ENCODE measurements at places on chromosomes 1 and 21. TPM values are rescaled to one million over a fixed set of nuclear protein-coding genes. Genes with fewer than 3 reads are reported as not detected.

GRCh38 chr1:24557711-24558131 is 1.8 kb downstream of the NCMAP start:
- no peaks in the 10 kb centered on the region for H3K4me1 ChIP-seq
- no peaks in the 10 kb centered on the region for H3K36me3 ChIP-seq
- H3K27ac ChIP-seq, result peak overlapping the region; percentile 45
- no peaks in the 10 kb centered on the region for H3K27me3 ChIP-seq
- DNase-seq, result peak; percentile 19
- no peak overlapping the region for H3K4me3 ChIP-seq

DNA sequence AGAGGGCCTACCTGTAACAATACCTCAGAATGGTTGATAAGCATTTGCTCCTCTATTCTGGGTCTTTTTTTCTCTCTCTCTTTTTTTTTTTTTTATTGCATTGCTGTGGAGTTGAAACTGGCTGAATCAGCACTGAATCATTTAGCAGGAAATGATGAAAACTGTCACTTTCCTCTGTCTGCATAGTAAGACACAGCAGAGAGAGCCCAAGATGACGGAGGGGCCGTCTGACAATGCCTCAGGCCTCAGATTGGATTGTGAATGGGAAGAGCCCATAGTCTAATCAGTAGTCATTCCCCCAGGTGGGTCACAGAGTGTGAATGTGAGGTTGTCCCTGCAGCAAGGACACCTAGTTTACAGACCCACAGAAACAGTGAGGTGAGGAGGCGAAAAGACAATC is 193.2 kb upstream of the PLXNA2 start:
- H3K36me3 ChIP-seq, result no peaks in the 10 kb centered on the region
- DNase-seq, result no peak
- no peaks in the 10 kb centered on the region for H3K4me1 ChIP-seq
- H3K4me3 ChIP-seq, result no peak overlapping the region
- no peak overlapping the region for H3K27ac ChIP-seq

DNA sequence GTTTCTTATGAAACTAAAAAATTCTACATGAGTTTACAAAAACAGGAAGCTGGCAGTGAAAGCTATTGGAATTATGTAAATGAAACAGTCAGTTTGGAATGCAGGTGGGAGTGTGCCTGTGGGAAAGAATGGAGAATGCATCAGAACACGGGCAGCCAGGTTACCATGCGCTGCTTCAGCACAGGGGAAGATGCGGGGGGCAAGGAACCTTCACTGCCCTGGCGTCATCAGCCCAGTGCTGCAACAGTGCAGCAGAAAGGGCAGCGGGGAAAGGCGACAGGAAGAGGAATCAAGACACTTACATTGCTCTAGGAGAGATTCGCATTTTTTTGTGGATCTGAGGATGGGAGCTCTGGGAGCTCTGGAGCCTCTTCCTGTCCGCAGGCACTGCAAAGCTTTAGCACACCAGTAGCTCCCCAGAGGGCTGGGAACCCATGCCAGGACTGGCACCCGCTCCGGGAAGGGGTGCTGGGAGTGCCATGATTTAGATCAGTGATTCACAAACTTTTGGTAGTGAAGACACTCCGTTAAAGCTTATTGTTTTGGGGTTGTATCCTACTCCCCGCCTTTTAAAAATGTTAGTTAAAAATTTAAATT is 64.1 kb upstream of the WDR26 start:
- H3K4me1 ChIP-seq, result peaks cover 30% of the 10 kb centered on the region
- H3K4me3 ChIP-seq, result peak overlapping the region; percentile 32
- DNase-seq, result peak; percentile 67
- peak overlapping the region; percentile 93 for H3K27ac ChIP-seq
- no peaks in the 10 kb centered on the region for H3K27me3 ChIP-seq

DNA sequence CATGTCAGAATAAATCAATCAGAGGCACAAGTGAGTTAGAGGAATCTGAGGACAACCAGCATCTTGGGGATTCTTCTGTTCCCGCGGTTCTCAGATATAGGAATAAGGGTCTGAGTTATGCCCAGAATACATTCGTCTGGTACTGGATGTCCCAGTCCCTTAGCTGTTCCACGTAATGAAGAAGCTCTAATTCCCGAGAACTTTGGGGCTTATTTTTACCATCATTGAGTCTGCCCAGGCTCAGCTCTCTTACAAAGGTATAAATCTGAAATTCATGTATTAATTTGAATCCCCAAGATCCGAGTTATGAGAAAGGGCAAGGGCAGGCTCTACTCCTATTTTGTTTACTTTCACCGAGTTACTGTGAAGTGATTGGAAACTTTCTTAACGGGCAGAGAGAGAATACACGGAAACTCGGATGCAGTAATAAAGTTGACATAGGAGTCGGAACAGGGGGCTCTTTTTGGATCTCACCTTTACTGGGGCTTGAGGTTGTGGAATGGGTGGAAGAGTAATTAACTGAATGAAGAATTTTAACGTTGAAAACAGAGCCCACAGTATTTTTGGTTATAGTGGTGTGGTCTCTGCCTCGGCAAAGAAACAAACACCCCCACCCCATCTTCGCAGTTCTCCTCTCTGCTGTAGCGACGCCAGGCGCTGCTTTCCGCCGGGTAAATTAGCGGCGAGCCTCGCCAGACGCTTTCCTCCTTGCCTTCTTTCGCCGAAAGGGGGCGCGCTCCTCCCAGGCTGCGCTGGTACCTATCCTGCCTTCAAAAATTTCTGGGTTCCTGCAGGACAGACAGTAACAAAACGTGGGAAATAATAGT is 7.1 kb downstream of the PRRX1 start:
- peak overlapping the region; percentile 30 for H3K4me3 ChIP-seq
- no peaks in the 10 kb centered on the region for H3K4me1 ChIP-seq
- H3K27ac ChIP-seq, result no peak overlapping the region
- no peaks in the 10 kb centered on the region for H3K27me3 ChIP-seq

The SH3BGR gene
- 6.3 TPM for total RNA-seq

DNA sequence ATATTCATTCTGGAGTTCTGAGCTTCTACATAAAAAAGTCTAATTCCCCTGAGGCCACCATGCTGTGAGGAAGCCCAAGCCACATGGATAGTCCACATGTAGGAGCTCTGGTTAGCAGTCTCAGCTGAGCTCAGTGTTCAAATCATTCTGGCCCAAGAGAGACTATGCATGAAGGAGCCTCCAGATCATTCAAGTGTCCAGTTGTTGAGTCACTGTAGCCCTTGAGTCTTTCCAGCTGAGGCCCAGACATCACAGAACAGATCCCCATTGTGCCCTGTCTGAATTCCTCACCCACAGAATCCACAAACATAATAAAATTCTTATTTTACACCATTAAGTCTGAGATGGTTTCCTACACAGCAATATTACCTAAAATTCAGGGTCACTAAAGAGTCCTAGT is 107.0 kb upstream of the NGF start:
- H3K27ac ChIP-seq, result no peak overlapping the region
- DNase-seq, result no peak
- no peaks in the 10 kb centered on the region for H3K36me3 ChIP-seq

- no peak overlapping the region for H3K4me3 ChIP-seq
- H3K27me3 ChIP-seq, result no peaks in the 10 kb centered on the region
- no peaks in the 10 kb centered on the region for H3K4me1 ChIP-seq
- H3K36me3 ChIP-seq, result no peaks in the 10 kb centered on the region
- H3K27ac ChIP-seq, result no peak overlapping the region
These were observed 33.4 kb upstream of the PRKACB start for GRCh38 chr1:84110629-84111028.

The VASH2 gene
- 4.0 TPM for total RNA-seq

The ERICH3 gene
- total RNA-seq, result 2.0 TPM

The ZBTB21 gene
- total RNA-seq, result 15.2 TPM

DNA sequence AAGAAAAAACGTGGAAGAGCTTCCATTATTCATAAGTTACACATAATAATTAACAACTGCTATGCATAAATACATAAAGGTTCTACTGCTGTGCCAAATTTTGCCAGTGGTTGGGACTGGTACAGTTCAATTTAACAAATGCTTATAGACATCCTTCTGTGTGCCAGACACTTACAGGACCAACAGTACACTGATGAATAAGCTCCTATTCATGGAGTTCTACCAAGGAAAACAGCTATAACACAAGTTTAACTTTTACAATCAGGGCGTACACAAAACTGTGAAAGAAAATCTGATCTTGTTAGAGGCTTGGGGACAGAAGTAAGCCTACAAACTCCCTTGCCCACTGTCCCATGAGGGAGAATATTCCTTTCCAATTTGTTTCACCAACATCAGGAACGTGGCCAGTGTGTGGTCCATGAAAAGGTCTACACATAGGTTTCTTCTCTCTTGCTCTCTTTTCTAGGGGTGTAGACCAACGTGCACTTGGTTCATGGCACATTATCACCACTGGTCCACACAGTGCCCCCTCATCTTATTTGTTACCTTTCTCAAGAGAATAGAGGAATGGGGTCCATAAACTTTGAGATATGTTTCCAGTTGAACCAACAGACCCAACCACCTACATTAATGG is 10.1 kb downstream of the NRIP1 start:
- H3K4me3 ChIP-seq, result no peak overlapping the region
- no peak overlapping the region for H3K27ac ChIP-seq
- no peaks in the 10 kb centered on the region for H3K36me3 ChIP-seq

- H3K4me1 ChIP-seq, result no peaks in the 10 kb centered on the region
- H3K27ac ChIP-seq, result no peak overlapping the region
- peak; percentile 58 for DNase-seq
These were observed 23.4 kb upstream of the TSPAN2 start for GRCh38 chr1:115112496-115113375.

- DNase-seq, result no peak
- no peaks in the 10 kb centered on the region for H3K36me3 ChIP-seq
- H3K4me3 ChIP-seq, result no peak overlapping the region
These were observed 46.6 kb downstream of the LPAR3 start for GRCh38 chr1:84846387-84846786.

GRCh38 chr1:101312147-101312546 is 75.3 kb downstream of the S1PR1 start:
- no peak overlapping the region for H3K4me3 ChIP-seq
- DNase-seq, result no peak
- H3K4me1 ChIP-seq, result no peaks in the 10 kb centered on the region
- H3K36me3 ChIP-seq, result no peaks in the 10 kb centered on the region
- H3K27me3 ChIP-seq, result no peaks in the 10 kb centered on the region
- H3K27ac ChIP-seq, result no peak overlapping the region

The FYB2 gene
- total RNA-seq, result 11.3 TPM

DNA sequence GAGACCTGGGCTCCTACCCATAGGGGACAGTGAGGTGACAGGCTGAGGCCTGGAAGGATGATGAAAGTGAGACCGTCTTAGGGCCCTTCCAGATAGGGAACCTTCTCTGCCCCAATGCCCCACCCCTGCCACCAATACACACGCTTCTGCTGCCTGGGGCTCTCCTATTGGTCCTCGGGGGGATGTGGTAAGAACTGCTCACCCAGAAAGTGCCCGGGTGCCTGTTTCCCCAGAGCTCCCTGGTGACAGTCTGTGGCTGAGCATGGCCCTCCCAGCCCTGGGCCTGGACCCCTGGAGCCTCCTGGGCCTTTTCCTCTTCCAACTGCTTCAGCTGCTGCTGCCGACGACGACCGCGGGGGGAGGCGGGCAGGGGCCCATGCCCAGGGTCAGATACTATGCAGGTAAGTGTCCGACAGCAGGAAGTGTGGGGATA is 948 bp downstream of the SEMA4A start:
- no peaks in the 10 kb centered on the region for H3K27me3 ChIP-seq
- H3K4me3 ChIP-seq, result no peak overlapping the region
- H3K27ac ChIP-seq, result peak overlapping the region; percentile 25
- no peak for DNase-seq
- peaks cover 6% of the 10 kb centered on the region for H3K4me1 ChIP-seq

GRCh38 chr21:40769231-40769630 is 77.7 kb downstream of the DSCAM start:
- no peak for DNase-seq
- H3K27me3 ChIP-seq, result no peaks in the 10 kb centered on the region
- H3K4me3 ChIP-seq, result no peak overlapping the region
- no peaks in the 10 kb centered on the region for H3K36me3 ChIP-seq
- H3K4me1 ChIP-seq, result no peaks in the 10 kb centered on the region
- H3K27ac ChIP-seq, result no peak overlapping the region

- peak overlapping the region; percentile 34 for H3K27ac ChIP-seq
- H3K4me1 ChIP-seq, result peaks cover 6% of the 10 kb centered on the region
- no peaks in the 10 kb centered on the region for H3K27me3 ChIP-seq
These were observed 25.4 kb downstream of the EGLN1 start for GRCh38 chr1:231396643-231397042.

The PLA2G2F gene
- total RNA-seq, result not detected

GRCh38 chr1:234713859-234714258 is 103.9 kb upstream of the IRF2BP2 start:
- no peaks in the 10 kb centered on the region for H3K27me3 ChIP-seq
- H3K27ac ChIP-seq, result no peak overlapping the region
- no peaks in the 10 kb centered on the region for H3K36me3 ChIP-seq
- no peaks in the 10 kb centered on the region for H3K4me1 ChIP-seq
- DNase-seq, result peak; percentile 10
- no peak overlapping the region for H3K4me3 ChIP-seq

The CD244 gene
- 0.66 TPM for total RNA-seq

DNA sequence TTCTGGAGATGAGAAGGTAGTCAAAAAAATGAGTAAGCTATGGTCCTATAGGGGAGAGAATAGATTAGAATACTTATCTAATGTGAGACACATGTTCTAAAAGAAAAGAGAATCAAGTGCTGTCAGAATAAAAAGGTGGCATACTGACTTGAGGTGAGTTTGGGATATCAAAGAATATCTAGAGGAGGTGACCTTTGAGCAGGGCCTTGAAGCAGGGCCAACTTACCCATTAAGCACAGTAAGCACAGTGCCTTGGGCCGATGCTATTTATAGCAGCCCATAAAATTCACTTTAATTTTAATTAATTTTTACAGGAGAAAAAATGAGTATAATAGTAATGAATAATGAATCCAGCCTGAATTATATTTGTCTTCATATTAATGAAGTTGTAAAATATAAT is 92.2 kb downstream of the XPR1 start:
- no peaks in the 10 kb centered on the region for H3K4me1 ChIP-seq
- no peaks in the 10 kb centered on the region for H3K36me3 ChIP-seq

DNA sequence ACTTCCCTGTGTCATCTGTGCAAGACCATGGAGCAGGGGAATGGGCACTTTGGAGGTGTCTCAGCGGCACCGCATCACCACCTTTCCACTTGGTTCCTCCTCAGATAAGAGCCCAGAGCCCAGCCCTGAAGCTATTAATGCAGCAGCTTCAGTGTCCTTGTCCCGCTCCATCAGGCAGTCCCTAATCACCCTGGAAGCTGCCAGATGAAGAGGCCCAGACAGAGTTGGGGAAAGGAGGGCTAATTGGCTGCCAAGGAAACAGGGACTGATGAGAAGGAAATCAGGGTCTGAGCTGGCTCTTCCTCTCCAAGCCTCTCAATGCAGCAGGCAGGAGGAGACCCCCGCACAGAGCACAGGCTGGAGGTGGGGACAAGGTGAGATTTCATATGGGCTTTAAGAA is 83.1 kb upstream of the KLHDC7A start:
- H3K4me3 ChIP-seq, result no peak overlapping the region
- no peak for DNase-seq
- H3K27me3 ChIP-seq, result peaks cover 12% of the 10 kb centered on the region
- H3K27ac ChIP-seq, result no peak overlapping the region
- no peaks in the 10 kb centered on the region for H3K36me3 ChIP-seq

- no peaks in the 10 kb centered on the region for H3K4me1 ChIP-seq
- H3K27ac ChIP-seq, result peak overlapping the region; percentile 99
- H3K4me3 ChIP-seq, result peak overlapping the region; percentile 78
These were observed 55.6 kb downstream of the TRAF5 start for GRCh38 chr1:211382182-211382713.

The CR1 gene
- 3.7 TPM for total RNA-seq
